ENCODE measurements at places on chromosomes 16 and 17.

DNA sequence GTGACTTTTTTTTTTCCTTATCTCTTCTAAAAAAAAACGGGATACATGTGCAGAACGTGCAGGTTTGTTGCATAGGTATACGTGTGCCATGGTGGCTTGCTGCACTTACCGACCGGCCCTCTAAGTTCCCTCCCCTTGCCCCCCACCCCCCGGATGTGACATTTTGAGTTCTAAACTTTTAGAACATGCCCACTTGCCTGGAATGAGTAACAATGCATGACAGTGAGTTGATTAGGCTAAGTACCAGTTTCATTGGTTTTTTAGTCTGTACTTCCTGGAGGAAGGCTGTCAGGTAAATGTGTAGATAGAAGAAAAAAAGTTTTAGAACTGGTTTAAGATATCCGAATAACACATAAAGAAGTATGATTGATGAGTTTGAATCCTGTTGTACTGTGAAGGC, 4.0 kb downstream of the BPTF start:
- DNase-seq = peak; percentile 11

- DNase-seq = no peak
Measured at GRCh38 chr17:80126449-80126715, 20.5 kb downstream of the EIF4A3 start.

GRCh38 chr17:12048843-12049473, 28.3 kb downstream of the MAP2K4 start:
- DNase-seq = no peak

DNA sequence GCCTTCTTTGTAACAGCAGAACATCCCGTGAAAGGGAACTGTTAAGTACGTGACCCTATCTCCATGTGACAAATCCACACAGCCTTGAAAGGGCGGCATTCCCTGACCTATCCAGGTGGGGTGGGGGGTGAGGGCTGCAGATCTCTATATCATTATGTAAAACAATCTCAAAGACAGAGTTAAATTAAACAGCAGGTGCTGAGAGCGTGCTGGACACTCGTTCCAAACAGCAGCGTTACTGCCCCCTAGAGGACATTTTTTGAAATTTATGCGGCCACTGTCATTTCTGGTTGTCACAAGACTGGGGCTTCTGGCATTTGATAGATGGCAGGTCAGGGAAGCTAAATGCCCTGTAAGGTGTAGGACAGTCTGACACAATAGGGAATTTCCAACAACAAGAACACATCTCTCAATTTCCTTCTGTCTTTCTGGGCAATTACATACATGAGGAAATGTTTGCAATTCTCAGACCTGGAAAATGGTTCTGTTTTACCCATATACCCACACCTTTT, 6.7 kb upstream of the SLC25A39 start:
- peak; percentile 36 for DNase-seq

GRCh38 chr17:10116753-10117420, 81.5 kb downstream of the GAS7 start:
- no peak for DNase-seq

DNA sequence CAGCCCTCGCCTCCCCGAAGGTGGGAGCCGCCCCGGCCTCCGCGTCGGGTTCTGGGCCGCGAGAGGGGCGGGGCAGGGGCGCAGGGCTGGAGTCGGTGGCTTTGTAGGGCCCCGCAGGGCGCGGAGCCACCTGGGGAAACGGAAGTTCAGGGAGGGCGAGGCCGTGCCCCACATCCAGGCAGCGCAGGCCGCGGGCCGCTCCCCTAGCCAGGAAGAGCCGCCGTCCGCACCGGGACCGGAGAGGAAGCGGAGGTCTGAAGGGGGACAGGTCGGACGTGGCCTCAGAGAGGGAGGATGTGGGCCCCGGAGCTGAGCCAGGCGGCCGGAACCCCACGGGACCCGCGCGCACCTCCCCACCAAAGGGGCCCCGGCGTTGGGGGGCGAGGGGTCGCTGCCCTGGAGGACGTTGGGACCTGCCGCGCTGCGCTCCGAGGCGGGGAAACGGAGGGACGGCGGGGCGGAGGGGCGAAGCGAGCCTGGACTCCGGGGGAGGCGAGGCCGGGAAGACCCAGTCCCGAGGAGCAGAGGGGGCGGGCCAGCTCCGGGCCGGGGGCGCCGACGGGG, 482 bp upstream of the SLC16A3 start:
- peak; percentile 34 for DNase-seq

- DNase-seq = no peak
Measured at GRCh38 chr16:66265048-66265415, 101.5 kb upstream of the CDH5 start.

GRCh38 chr16:19359556-19359955, 58.1 kb upstream of the TMC5 start:
- no peak for DNase-seq

DNA sequence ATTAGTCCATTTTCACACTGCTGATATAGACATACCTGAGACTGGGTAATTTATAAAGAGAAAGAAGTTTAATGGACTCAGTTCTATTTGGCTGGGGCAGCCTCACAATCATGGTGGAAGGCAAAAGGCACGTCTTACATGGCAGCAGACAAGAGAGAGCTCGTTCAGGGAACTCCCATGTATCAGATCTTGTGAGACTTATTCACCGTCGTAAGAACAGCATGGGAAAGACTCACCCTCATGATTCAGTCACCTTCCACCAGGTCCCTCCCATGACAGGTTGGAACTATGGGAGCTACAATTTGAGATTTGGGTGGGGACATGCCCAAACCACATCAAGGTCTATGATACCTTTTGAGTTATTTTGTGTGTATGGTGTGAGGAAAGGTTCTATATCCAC, 66.9 kb downstream of the METRNL start:
- DNase-seq = no peak

DNA sequence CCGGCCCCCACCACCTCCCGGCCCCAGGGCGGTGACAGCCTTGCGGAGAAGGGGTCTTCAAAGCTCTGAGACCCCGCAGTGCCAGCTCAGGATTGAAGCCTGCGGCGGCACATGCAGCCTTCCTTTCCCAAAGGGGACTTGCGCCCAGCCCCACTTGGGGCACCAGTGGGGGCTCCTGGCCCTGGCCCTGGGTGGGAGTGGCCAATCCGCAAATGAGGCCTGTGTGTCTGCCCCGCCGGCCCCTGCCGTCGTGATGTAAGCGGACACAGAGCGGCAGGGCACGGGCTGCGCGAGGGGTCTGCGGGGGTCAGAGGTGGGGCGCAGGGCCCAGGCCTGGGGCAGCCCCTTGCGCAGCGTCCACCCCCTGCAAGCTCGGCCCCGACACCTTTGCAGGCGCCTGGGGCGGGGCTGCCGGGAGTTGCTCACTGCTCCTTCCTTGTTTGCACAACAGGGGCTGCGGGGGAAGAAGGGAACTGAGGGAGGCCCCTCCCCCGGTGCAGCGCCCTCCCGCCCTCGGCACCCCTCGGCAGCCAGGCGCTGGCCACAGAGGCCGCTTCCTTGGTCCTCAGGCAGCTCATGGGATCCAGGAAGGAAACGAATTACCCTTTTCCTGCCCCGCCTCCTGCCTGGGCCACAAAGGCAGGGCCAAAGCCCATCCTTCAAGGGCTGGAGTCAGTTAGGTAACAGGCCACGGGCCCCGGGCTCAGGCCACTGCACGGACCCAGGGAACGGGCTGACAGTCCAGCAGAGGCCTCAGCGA, 2.9 kb downstream of the SLC16A3 start:
- DNase-seq = no peak

- no peak for DNase-seq
Measured at GRCh38 chr17:18990331-18990730, 14.2 kb downstream of the FAM83G start.

DNA sequence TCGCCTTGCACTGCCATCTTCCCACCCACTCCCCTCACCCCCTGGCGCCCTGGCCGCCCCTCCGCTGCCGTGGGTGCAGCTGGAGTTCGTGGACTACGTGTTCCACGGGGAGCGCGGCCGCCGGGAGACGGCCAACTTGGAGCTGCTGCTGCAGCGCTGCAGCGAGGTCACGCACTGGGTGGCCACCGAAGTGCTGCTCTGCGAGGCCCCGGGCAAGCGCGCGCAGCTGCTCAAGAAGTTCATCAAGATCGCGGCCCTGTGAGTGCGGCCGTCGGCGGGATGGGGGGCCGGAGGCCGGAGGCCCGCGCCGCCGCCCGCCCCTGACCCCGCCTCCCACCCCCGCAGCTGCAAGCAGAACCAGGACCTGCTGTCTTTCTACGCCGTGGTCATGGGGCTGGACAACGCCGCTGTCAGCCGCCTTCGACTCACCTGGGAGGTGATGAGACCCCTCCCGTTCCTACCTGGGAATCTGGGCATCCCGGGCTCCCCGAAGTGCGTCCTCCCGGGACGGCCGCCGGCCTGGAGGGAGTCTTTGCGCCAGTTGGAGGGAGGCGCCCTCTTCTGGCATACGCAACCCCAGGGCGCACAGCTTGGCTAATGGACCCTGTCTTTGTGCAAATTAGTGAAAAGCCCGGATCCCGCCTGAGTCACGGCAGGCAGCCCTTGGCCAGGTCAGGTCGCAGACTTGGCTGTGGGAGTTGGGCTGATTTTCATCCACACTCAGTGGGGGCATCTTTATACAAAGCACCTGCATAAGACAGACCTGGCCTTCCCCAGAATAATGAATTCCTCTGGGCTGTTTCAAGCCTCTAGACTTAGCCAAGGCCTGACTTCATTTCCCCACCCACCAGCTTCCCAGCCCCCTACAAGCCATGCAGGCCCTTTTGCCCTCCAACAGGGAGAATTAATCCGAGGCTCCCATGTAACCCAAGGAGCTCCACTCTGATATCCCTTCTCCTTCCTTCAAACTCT, 14.3 kb downstream of the RAPGEFL1 start:
- DNase-seq = peak; percentile 28

DNA sequence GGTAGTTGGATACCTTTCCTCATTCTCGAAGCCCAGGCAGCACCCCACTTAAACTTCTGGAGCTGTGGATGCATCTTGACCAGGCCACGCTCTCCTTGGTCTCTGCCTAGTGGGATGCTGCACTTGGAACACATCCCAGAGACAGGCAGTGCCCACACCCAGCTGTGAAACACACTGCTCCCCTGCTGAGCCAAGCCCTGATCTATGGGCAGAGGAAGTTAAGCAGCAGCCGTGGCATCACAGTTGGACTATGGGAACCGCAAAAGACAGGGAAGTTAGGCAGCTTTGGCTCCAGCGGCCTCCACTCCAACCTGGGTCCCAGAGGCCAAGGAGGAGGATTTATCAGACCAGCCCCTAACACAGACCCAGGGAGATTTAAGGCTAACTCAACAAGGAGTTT, 284.8 kb upstream of the CCL2 start:
- DNase-seq = no peak

- no peak for DNase-seq
Measured at GRCh38 chr16:84205976-84206691, 15.2 kb downstream of the ADAD2 start.

GRCh38 chr17:49629447-49629846, 48.5 kb downstream of the SPOP start:
- DNase-seq = no peak

DNA sequence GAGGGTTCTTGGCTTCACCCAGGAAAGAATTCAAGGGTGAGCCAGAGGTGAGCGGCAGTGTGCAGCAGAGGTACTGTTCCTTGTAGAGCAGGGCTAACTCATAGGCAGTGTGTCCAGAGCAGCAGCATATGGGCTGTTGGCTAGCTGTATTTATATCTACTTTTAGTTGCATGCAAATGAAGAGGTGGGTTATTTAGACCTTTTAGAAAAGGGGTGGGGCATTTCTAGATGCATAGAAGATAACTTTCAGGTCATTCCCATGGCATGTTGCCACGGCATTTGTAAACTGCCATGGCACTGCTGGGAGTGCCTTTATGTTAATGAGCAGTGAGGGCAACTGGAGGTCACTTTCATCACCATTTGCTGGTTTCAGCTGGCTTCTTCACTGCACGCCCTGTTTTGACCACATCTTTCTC, 141.0 kb downstream of the STX8 start:
- no peak for DNase-seq

GRCh38 chr16:67917852-67918236, 13.8 kb downstream of the CTRL start:
- DNase-seq = no peak

GRCh38 chr16:84360170-84360569, 8.2 kb upstream of the ATP2C2 start:
- no peak for DNase-seq

GRCh38 chr17:11353601-11354000, 112.6 kb downstream of the SHISA6 start:
- DNase-seq = no peak

GRCh38 chr17:43779145-43780125, 658 bp upstream of the DUSP3 start:
- no peak for DNase-seq

- no peak for DNase-seq
Measured at GRCh38 chr17:72618001-72618509, 474.4 kb downstream of the SLC39A11 start.

GRCh38 chr16:77896415-77897128, 108.2 kb downstream of the VAT1L start:
- DNase-seq = no peak

GRCh38 chr17:50252781-50253180, 21.5 kb upstream of the TMEM92 start:
- no peak for DNase-seq

DNA sequence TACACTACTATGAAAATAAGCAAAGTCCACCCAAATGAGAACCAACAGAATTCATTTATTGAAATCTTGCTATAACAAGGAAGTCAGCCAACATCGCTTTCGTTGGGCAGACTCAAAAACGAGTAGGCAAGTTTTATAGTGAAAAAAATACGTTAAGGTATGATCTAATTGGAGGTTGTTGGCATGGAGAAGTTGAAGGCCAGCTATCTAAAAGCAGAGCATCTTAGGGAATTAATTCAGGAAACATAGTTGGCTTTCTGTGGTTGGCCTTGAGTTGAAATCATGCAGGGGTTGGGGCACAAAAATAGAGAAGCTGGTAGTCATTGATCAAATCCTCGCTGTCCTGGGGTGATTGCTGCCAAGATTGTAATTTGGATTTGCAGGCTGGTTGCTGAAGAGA, 118.3 kb downstream of the PPM1E start:
- no peak for DNase-seq

- no peak for DNase-seq
Measured at GRCh38 chr16:69190598-69190997, 3.6 kb downstream of the SNTB2 start.

DNA sequence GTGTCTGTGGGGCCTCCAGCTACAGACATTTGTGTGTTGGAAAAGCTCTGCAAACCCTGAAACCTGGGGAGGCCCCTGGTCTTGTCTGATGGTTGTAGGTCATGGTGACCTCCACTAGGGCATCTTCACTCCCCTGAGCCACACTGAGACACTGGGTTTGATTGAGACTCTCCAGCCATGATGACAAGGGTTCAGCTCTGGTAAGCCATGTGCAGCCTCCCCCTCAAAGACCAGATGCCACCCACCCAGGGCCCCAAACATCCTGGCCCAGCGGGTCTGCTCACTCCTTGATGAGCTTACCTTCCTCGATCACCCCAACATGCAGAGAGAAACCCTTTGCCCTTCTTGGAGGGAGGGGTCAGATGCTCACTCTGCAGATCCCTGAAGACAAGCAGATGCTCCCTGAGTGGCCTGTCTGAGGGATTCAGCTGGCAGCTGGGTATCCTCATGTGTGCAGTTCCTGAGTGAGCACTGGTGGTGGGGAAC, 101.6 kb downstream of the METRNL start:
- DNase-seq = no peak

DNA sequence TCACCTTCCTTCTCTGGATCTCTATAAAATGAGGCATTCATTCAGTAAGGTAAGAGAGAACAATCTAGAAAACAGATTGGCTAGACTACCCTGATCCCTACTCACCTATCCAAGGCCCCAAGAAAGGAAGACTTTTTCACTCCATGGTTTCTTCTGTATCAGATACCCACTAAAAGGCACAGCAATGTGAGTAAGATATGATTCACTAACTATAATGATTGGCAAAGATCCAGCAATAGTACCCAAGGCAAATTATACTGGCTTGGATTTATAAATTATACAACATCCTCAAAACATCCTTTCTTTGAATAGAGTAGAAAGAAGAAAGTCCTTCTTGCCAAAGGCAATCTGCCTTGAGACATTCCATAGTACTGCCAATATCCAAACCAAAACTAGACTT, 1432.0 kb upstream of the GOT2 start:
- DNase-seq = no peak
